ENCODE measurements at places on chromosomes 12 and 14.

- no peak for DNase-seq
Measured at GRCh38 chr12:111163422-111163821, 205.5 kb downstream of the PHETA1 start.

DNA sequence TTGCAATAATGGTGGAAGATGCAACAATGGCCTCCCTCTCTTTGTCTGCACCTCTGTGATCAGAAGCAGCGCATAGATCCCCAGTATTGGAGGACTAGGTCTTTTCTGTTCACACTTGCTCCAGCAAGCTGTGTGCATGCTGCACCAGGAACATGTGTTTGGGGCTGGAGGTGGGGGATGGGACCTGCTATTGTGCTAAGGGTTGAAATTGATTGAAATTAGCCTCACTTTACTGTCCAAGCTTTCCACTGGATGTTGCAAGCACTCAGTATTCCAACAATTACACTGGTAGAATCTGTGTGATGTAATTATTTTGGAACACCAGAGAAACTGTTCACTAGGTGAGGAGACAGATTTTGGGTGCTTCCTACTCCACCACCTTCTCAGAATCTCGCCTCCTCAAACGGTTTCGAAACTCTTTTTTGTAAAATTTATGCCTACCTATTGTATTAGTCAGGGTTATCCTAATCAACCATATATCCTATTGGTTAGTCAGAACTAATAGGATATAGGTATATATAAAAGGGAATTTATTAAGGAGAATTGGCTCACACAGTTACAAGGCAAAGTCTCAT lies 35.6 kb downstream of the IFT81 start:
- no peak for DNase-seq

GRCh38 chr14:72518809-72519377 lies 375.0 kb downstream of the DPF3 start:
- DNase-seq, result no peak

DNA sequence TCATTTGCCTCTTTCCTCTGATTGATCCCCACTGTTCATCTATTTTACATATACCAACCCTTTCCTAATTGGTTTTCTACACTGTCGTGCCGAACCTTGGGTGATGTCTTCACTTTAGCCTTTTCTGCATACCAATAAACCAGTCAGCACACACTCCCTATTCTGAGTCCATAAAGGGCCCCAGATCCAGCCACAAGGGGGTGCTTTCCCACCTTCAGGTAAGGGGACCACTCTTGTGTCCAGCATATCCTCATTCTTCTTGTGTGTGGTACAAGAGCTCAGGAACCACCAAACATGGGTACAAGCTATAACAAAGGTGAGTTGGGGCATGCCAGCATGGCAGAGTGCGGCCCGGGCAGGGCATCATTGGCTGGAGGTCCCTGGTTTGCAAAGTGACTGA lies 859.8 kb downstream of the FSCB start:
- DNase-seq, result no peak

DNA sequence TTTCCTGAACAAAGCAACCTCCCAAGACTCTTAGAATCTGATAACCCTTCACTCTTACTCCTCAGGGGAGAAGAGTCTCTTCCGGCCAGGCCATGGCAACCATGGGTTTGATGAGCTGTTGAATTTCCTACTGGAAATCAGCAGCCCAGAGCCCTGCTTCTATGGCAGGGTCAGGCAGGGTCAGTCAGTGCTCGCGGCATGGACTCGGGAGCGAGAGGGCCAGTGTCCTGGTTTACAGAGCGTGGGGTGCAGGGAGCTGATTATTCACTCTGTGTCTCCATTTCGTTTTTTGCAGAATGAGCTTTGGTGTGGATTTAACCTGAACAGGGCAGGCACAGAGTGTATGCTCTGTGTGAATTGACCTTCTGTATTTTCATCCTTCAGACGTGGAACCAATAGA lies 340.6 kb upstream of the SFSWAP start:
- DNase-seq, result no peak

DNA sequence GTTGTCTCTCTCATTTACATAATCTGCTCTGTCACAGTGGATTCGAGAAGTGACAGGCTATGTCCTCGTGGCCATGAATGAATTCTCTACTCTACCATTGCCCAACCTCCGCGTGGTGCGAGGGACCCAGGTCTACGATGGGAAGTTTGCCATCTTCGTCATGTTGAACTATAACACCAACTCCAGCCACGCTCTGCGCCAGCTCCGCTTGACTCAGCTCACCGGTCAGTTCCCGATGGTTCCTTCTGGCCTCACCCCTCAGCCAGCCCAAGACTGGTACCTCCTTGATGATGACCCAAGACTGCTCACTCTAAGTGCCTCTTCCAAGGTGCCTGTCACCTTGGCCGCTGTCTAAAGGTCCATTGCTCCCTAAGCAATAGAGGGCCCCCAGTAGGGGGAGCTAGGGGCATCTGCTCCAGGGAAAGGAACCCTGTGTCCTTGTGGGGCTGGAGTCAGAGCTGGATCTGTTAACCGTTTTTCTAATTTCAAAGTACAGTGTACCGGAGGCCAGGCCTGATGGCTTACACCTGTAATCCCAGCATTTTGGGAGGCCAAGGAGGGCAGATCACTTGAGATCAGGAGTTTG lies 5.1 kb downstream of the ERBB3 start:
- DNase-seq, result no peak

DNA sequence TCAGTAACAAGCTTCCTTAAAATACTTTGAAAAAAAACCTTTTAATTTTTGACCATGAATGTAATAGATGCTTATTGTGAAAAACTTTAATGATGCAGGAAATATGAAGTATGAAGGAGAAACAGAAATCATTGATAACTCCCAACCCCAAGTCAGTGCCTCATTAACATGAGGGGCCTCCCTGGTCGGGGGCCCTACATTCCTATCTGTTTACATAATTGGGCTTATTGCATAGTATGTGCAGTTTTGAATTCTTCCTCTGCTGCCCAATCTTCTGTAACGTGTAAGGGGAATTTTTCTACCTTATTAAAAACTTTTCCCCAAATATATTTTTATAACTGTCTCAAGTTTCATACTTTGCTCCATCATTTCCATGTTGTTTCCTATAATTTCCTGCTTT lies 63.0 kb downstream of the SLC25A47 start:
- DNase-seq, result no peak

DNA sequence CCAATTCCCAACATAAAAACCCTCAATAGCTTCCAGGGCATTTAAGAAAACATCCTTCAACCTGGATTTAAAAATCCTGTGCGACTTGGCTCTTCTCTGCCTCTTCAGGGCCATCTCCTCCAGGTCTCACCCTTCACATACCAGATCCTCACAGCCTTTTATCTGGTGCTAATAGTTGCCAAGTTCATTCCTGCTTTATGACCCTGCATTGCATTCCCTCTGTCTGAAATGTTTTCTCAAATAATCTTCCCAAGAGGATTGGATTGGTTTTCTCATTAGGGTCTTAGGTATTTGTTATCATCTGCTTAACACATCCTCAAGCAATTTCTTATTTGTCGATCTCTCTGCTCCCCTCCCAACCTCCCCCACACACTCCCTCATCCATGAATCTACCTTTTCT lies 832.0 kb downstream of the GALC start:
- DNase-seq, result no peak

GRCh38 chr12:116616536-116617248 lies 57.5 kb downstream of the MAP1LC3B2 start:
- no peak for DNase-seq

GRCh38 chr12:75641031-75641780 lies 129.8 kb upstream of the KRR1 start:
- DNase-seq, result no peak

DNA sequence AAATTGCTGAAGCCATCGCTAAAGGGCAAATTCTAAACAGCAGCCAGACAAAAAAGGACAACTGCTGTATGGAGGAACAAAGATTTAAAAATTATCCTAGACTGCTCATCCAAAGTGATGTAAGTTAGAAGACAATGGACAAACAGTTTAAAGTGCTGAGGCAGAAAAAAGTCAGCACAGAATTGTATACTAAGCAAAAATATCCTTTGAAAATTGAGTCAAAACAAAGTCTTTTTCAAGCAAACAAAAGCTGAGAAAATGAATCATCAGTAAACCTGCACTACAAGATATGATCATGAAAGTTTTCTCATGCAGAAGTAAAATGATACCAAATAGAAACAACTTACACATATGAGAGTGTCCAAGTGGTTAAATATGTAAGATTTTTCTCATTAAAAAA lies 43.6 kb downstream of the EML5 start:
- no peak for DNase-seq

Data from stimulated activated CD4-positive, alpha-beta T cell treated with anti-CD3 and anti-CD28 coated beads, Interleukin-15, amount 100 ng/mL, for 1 hour (primary cell).